ENCODE measurements at places on chromosomes 2 and 18. TPM values are rescaled to one million over a fixed set of nuclear protein-coding genes. Genes with fewer than 3 reads are reported as not detected.

Gene MAP2
- total RNA-seq, result 1.2 TPM

Gene STK17B
- total RNA-seq, result 26.7 TPM

Gene TEX261
- total RNA-seq, result 90.7 TPM

Gene HOXD12
- total RNA-seq, result not detected

DNA sequence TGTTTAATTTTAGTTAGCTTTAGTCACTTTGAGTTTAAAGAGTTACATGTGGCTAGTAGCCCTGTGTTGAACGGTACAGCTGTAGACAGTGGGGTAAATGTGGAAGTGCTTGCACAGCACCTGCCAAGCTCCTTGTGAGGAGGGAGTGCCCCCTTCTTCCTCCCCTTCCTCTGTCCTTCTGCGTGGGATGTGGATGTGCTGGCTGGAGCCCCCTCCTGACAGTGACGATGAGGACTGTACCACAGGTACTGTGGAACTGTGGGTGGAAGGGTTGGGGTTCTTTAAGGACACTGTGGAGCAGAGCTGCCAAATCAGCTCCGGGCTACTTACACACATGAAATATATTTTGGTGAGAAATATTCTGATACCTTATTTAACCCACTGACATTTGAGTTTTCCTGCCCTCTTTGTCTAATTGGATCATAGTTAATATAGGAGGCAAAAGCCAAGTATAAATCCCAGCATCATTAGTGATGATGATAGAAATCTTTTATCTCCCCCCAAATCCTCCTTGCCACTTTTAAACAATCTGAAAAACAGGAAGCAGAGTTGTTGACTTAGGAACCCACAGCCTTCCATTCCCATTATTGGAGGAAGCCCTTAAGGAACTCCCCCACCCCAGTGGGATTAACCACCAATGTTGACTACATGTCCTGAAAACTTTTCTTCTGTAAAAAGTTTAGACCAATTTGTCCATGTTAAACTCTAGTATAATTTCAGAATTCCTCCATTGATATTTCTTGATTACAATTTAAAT is 181.3 kb downstream of the PTPRM start:
- no peaks in the 10 kb centered on the region for H3K27me3 ChIP-seq
- DNase-seq, result no peak
- no peak overlapping the region for H3K27ac ChIP-seq
- no peak overlapping the region for H3K4me3 ChIP-seq
- H3K4me1 ChIP-seq, result peaks cover 33% of the 10 kb centered on the region
- peaks cover 18% of the 10 kb centered on the region for H3K36me3 ChIP-seq

DNA sequence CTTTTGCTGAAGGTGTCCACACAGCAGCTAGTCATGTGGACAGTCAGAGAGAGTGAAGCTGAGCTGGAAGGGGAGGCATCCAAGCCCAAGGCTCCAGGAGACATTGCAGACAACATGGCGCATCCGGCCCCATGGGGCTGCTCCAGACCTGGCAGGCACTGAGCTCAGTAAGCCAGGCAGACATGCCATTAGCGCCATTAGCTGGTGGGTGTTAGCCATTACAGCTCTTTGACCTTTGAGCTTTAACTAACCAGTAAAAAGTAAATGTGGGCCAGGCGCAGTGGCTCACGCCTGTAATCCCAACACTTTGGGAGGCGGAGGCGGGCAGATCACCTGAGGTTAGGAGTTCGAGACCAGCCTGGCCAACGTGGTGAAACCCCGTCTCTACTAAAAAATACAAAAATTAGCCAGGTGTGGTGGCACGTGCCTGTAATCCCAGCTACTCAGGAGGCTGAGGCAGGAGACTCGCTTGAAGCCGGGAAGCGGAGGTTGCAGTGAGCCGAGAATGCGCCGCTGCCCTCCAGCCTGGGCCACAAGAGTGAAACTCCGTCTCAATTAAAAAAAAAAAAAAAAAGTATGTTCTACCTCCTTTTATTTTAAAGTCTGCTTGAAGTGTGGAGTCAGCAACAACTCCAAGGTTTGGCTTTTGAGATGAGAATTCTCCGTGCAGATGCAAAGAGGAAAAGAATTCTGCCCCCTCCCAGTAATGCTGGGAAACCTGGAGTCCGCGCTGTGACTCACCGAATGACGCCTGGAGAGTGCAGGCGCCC is 69.4 kb downstream of the TWSG1 start:
- H3K27ac ChIP-seq, result no peak overlapping the region
- H3K4me3 ChIP-seq, result no peak overlapping the region
- no peaks in the 10 kb centered on the region for H3K4me1 ChIP-seq
- peaks cover 17% of the 10 kb centered on the region for H3K36me3 ChIP-seq

GRCh38 chr2:38185012-38185491 is 109.1 kb upstream of the CYP1B1 start:
- H3K27me3 ChIP-seq, result peaks cover 15% of the 10 kb centered on the region
- no peak overlapping the region for H3K4me3 ChIP-seq
- H3K36me3 ChIP-seq, result no peaks in the 10 kb centered on the region
- no peak overlapping the region for H3K27ac ChIP-seq
- no peaks in the 10 kb centered on the region for H3K4me1 ChIP-seq

DNA sequence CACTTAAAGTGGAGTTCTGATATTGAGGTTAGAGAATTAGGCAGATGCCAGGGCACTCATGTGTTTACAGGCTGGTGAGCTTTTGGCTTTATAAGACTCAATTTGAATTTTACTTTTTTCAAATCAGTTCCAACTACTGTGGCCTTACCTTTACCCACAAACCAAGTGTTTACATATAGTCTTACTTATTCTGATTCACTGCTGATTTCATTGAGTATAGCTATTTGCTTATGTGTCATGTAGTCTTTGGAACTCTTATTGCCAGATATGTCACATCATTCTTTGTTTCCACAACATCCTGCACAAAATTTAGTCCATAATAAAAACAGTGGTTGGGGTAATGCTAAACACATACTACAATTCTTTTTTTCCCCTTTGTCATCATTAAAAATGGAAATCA is 96.5 kb downstream of the XIRP2 start:
- H3K4me1 ChIP-seq, result no peaks in the 10 kb centered on the region
- H3K36me3 ChIP-seq, result no peaks in the 10 kb centered on the region
- no peaks in the 10 kb centered on the region for H3K27me3 ChIP-seq
- no peak overlapping the region for H3K27ac ChIP-seq
- no peak for DNase-seq

DNA sequence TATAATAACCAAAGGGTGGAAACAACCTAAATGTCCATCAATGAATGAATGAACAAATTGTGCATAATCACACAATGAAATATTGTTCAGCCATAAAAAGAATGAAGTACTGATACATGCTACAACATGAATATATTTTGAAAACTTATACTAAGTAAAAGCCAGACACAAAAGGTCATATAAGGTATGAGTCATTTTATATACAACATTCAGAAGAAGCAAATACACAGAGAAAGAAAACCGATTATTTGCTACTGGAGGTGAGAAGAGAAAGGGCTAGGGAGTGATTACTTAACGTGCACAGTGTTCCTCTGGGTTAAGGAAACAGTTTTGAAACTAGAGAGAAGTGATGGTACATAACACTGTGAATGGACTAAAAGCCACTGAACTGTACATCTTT is 105.3 kb downstream of the GORASP2 start:
- H3K36me3 ChIP-seq, result peaks cover 46% of the 10 kb centered on the region
- DNase-seq, result no peak
- peaks cover 19% of the 10 kb centered on the region for H3K4me1 ChIP-seq
- no peaks in the 10 kb centered on the region for H3K27me3 ChIP-seq
- no peak overlapping the region for H3K4me3 ChIP-seq
- no peak overlapping the region for H3K27ac ChIP-seq

DNA sequence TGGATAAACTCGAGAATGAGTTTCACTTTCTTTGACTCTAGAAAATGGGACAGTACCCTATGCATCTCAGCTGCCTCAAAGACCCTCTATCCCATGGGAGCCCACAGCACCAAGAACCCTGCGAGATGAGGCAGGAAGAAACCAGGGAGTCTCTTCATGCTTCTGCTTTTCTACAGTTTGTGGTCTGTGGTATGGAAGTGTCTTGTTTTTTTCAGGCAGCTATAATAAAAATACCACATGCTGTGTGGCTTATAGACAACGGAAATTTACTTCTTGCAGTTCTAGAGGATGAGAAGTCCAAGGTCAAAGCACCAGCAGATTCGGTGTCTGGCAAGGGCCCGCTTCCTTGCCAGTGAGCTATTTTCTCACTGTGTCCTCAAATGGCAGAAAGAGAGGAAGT is 257.9 kb downstream of the SUCLG1 start:
- no peaks in the 10 kb centered on the region for H3K4me1 ChIP-seq
- H3K36me3 ChIP-seq, result no peaks in the 10 kb centered on the region
- H3K27me3 ChIP-seq, result no peaks in the 10 kb centered on the region

GRCh38 chr2:102048465-102048864 is 56.7 kb downstream of the IL1R2 start:
- H3K4me3 ChIP-seq, result peak overlapping the region; percentile 27
- H3K27ac ChIP-seq, result peak overlapping the region; percentile 51
- H3K27me3 ChIP-seq, result no peaks in the 10 kb centered on the region
- H3K36me3 ChIP-seq, result 0 out of 2 replicates have a peak, but pooled peaks cover 4% of the 10 kb centered on the region
- DNase-seq, result peak; percentile 55
- peaks cover 70% of the 10 kb centered on the region for H3K4me1 ChIP-seq

- H3K27me3 ChIP-seq, result no peaks in the 10 kb centered on the region
- peaks cover 8% of the 10 kb centered on the region for H3K36me3 ChIP-seq
- no peak for DNase-seq
- H3K4me3 ChIP-seq, result no peak overlapping the region
- no peak overlapping the region for H3K27ac ChIP-seq
- no peaks in the 10 kb centered on the region for H3K4me1 ChIP-seq
These were observed 167.6 kb upstream of the DDX18 start for GRCh38 chr2:117646872-117647271.
